ENCODE measurements at places on chromosomes 16 and 17.

- no peaks in the 10 kb centered on the region for H3K27me3 ChIP-seq
- no peak for DNase-seq
- H3K4me1 ChIP-seq, result peaks cover 45% of the 10 kb centered on the region
- no peak overlapping the region for H3K27ac ChIP-seq
- H3K36me3 ChIP-seq, result peaks cover 47% of the 10 kb centered on the region
These were observed 3.6 kb downstream of the LITAF start for GRCh38 chr16:11583166-11583565.

GRCh38 chr17:80145076-80146075, 1.6 kb downstream of the EIF4A3 start:
- H3K4me3 ChIP-seq, result peak overlapping the region; percentile 84
- H3K4me1 ChIP-seq, result peaks cover 17% of the 10 kb centered on the region
- H3K27me3 ChIP-seq, result no peaks in the 10 kb centered on the region
- DNase-seq, result no peak
- H3K27ac ChIP-seq, result no peak overlapping the region

DNA sequence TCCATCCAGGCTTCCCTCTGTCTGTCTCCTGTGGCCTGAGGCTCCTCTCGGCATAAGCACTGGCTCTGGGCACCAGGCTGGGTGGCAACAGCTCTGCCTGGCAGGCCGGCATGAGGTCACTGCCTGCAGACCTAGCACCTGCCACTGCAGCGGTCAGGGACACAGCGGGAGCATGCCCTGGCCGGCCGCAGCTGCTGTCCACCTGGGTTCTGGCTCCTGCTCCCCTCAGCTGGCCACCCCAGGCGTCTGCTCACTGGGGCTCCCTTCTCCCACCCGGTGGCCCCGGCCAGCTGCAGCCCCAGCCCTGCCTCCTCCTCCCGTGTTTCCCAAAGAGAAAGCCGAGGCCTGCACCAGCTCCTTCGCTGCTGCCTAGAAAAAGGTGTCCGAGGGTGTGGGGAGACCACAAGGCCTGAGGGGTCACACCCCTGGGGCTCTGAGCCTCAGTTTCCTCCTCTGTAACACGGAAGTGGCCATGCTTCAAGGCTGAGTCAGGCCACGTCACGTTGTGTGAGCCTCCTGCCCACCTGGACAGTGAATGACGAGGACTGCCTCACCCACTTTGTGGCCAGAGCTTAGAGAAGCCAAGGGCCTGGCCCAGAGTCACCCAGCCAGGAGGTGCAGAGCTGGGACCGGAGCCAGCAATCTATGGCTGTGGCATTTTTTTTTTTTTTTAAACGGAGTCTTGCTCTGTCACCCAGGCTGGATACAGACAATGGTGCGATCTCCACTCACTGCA, 6.7 kb downstream of the NTHL1 start:
- peaks cover 58% of the 10 kb centered on the region for H3K36me3 ChIP-seq
- H3K27me3 ChIP-seq, result no peaks in the 10 kb centered on the region
- no peak overlapping the region for H3K4me3 ChIP-seq
- H3K4me1 ChIP-seq, result peaks cover 62% of the 10 kb centered on the region
- DNase-seq, result no peak

GRCh38 chr17:41406205-41406604, 8.8 kb upstream of the KRT31 start:
- DNase-seq, result no peak
- no peak overlapping the region for H3K27ac ChIP-seq
- no peaks in the 10 kb centered on the region for H3K27me3 ChIP-seq
- no peak overlapping the region for H3K4me3 ChIP-seq
- no peaks in the 10 kb centered on the region for H3K36me3 ChIP-seq
- H3K4me1 ChIP-seq, result peaks cover 33% of the 10 kb centered on the region

GRCh38 chr17:62084585-62084984, 19.5 kb upstream of the MED13 start:
- H3K27me3 ChIP-seq, result 0 out of 2 replicates have a peak, but pooled peaks cover 5% of the 10 kb centered on the region
- no peak overlapping the region for H3K27ac ChIP-seq
- H3K36me3 ChIP-seq, result no peaks in the 10 kb centered on the region
- no peak for DNase-seq

DNA sequence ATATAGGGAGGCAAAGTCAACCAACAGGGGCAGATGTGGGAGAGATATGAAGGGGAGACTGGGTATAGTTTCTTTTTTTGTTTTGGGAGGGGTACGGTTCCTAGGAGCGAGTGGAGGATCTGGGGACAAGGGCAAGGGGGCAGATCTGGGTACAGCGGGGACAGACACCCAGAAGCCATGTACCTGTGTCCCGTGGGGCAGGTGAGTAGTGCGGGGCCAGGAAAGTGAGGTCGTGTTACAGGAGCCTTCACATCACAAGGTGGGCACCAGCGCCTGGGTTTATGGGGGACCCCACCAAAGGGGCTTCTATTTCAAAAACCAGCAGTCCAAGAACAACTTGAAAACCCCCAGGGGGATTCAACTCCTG, 11.5 kb downstream of the LITAF start:
- no peak overlapping the region for H3K4me3 ChIP-seq
- peaks cover 45% of the 10 kb centered on the region for H3K36me3 ChIP-seq
- H3K4me1 ChIP-seq, result no peaks in the 10 kb centered on the region
- no peak overlapping the region for H3K27ac ChIP-seq
- no peaks in the 10 kb centered on the region for H3K27me3 ChIP-seq
- DNase-seq, result no peak

- peaks cover 16% of the 10 kb centered on the region for H3K4me1 ChIP-seq
- peaks cover 24% of the 10 kb centered on the region for H3K27me3 ChIP-seq
- peak; percentile 4 for DNase-seq
- H3K27ac ChIP-seq, result no peak within 1 kb of the TSS
- H3K36me3 ChIP-seq, result no peaks in the 10 kb centered on the region
- H3K4me3 ChIP-seq, result peak within 1 kb of the TSS; percentile 73
These were observed at the start of gene MYO1D for GRCh38 chr17:32876417-32877163. Gene MYO1D, minus strand, starts transcription at chr17:32877124. Its CDS starts 252 bp downstream, at chr17:32876872.

DNA sequence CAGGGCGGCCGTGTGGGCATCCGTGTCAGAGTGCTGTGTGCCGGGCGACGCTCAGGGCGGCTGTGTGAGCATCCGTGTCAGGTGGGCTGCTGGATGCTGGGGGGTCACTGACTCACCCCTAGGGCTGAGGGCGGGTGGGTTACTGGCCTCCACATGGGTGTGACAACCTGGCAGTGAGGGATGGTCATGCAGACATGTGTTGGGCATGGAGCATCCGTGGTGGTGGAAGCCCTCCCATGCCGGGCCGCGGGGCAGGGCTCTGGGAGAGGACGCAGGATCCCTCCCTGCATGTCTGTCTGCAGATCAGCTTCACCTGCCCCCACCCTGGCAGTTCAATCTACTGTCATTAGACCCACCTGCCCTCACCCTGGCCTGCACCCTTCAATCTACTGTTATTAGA, 56.3 kb downstream of the METRNL start:
- H3K27me3 ChIP-seq, result no peaks in the 10 kb centered on the region
- DNase-seq, result peak; percentile 40
- H3K27ac ChIP-seq, result no peak overlapping the region
- no peaks in the 10 kb centered on the region for H3K36me3 ChIP-seq
- no peak overlapping the region for H3K4me3 ChIP-seq
- H3K4me1 ChIP-seq, result peaks cover 9% of the 10 kb centered on the region

DNA sequence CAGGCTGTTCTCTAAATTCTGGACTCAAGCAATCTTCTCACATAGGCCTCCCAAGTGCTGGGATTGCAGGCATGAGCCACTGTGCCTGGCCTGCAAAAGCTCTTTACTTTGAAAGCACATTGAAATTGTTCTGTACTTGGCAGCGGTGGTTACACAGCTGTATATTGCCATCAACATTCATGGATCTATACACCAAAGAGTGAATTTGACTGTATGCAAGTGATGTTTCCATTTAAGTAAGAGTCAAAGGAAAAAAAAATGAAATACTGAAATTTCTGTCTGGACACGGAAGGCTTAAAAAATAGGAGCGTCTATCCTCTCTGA, 450.6 kb upstream of the PSMD7 start:
- no peak overlapping the region for H3K27ac ChIP-seq
- H3K4me1 ChIP-seq, result no peaks in the 10 kb centered on the region
- H3K36me3 ChIP-seq, result no peaks in the 10 kb centered on the region
- H3K27me3 ChIP-seq, result no peaks in the 10 kb centered on the region
- no peak overlapping the region for H3K4me3 ChIP-seq
- no peak for DNase-seq

- H3K36me3 ChIP-seq, result no peaks in the 10 kb centered on the region
- no peak overlapping the region for H3K4me3 ChIP-seq
- peaks cover 27% of the 10 kb centered on the region for H3K4me1 ChIP-seq
- no peak for DNase-seq
- no peak overlapping the region for H3K27ac ChIP-seq
These were observed 251.7 kb upstream of the CACNG5 start for GRCh38 chr17:66583112-66583748.

- H3K36me3 ChIP-seq, result peaks cover 24% of the 10 kb centered on the region
- H3K27ac ChIP-seq, result peak overlapping the region; percentile 70
- peak; percentile 91 for DNase-seq
- peaks cover 18% of the 10 kb centered on the region for H3K4me1 ChIP-seq
- no peaks in the 10 kb centered on the region for H3K27me3 ChIP-seq
These were observed 89.8 kb downstream of the KPNA2 start for GRCh38 chr17:68125111-68125870.

DNA sequence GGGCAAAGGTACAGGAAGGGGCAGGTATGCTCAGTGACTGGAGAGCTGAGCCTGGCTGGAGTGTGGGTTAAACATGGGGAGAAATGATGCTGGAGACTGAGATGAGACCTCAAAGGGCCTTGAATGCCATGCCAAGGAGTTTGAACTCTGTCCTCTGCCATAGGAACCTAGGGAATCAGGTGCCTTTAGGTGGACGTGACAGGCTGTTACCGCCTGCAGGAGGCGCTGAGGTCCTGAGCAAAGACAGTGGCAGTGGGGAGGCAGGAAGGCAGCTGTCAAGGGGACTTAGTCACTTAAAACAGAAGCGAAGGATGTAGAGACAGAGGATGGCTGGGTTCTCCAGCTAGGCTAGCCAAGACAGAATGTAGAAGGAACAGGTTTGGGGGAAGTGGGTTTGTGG, 9.1 kb downstream of the PSMB3 start:
- no peak overlapping the region for H3K27ac ChIP-seq
- H3K27me3 ChIP-seq, result no peaks in the 10 kb centered on the region
- H3K4me3 ChIP-seq, result no peak overlapping the region
- no peaks in the 10 kb centered on the region for H3K4me1 ChIP-seq

- no peaks in the 10 kb centered on the region for H3K36me3 ChIP-seq
- H3K27me3 ChIP-seq, result no peaks in the 10 kb centered on the region
- H3K27ac ChIP-seq, result no peak overlapping the region
- no peak overlapping the region for H3K4me3 ChIP-seq
These were observed 26.1 kb downstream of the TEX2 start for GRCh38 chr17:64236827-64237403.

DNA sequence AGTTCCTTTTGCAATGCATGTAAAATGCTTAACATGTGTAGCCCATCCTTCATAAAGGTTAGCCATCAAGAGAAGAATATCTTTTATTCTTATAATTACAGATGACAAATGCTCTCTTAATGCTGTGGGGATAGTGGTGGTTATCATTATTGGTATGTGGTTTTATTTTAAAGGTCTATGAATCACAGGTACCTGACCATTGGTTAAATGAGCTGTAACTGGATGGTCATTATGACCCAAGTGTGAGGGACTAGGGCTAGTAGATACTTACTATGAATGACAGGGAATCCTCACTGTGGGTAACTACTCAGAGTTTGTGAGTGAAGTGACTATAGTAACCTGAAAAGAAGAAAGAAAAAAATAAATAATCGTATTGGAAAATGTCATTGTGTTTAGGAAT, 78.8 kb downstream of the CDRT15 start:
- H3K27me3 ChIP-seq, result no peaks in the 10 kb centered on the region
- no peaks in the 10 kb centered on the region for H3K36me3 ChIP-seq
- DNase-seq, result no peak
- H3K27ac ChIP-seq, result no peak overlapping the region
- no peaks in the 10 kb centered on the region for H3K4me1 ChIP-seq

GRCh38 chr17:2954898-2955445, 108.4 kb downstream of the OR1D5 start:
- H3K36me3 ChIP-seq, result no peaks in the 10 kb centered on the region
- H3K4me3 ChIP-seq, result no peak overlapping the region
- H3K4me1 ChIP-seq, result peaks cover 58% of the 10 kb centered on the region

DNA sequence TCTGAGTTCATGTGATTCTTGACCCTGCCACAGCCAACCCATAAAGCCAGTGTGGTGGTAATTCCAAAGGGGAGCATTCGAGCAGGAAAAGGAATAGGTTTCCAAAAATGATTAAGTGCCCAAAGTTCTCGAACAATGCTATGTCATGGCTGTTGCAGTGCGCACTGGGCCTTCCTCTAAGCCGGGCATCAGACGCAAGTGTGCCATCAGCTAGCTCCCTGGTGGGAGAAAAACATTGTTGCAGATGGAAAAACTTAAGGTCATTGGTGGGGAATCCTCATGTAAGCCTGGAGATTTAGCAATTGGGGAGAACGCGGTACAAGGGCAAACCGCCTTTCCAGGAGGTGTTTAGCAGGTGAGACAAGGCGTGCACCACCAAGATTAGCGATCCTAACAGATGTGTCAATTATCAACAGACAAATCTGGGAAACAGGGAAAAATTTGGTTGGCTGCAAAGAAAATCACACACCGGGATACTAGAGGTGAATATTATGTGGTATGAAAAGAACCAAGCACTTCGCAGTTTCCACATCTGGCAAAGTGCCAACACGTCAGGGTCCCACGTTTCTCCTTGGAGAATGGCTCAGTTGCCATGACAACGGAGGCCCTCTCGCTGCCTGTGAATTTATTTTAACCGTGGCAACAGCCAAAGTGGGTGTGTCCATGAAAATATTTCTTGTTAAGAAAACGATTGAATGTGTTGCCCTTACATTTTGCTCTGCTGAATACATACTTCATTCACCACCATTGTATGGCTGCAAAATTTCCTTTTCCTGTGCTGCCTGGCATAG, 118.5 kb upstream of the CACNG5 start:
- H3K4me3 ChIP-seq, result no peak overlapping the region
- H3K36me3 ChIP-seq, result no peaks in the 10 kb centered on the region
- H3K4me1 ChIP-seq, result peaks cover 19% of the 10 kb centered on the region
- no peak overlapping the region for H3K27ac ChIP-seq
- no peak for DNase-seq

GRCh38 chr17:77325577-77326075, 184.9 kb downstream of the SEC14L1 start:
- peak overlapping the region; percentile 92 for H3K27ac ChIP-seq
- peaks cover 49% of the 10 kb centered on the region for H3K36me3 ChIP-seq
- no peak for DNase-seq
- H3K27me3 ChIP-seq, result no peaks in the 10 kb centered on the region
- peaks cover 59% of the 10 kb centered on the region for H3K4me1 ChIP-seq
- no peak overlapping the region for H3K4me3 ChIP-seq

GRCh38 chr17:1110862-1111598, 68.8 kb downstream of the ABR start:
- H3K36me3 ChIP-seq, result 0 out of 2 replicates have a peak, but pooled peaks cover 3% of the 10 kb centered on the region
- peak overlapping the region; percentile 69 for H3K27ac ChIP-seq
- peaks cover 57% of the 10 kb centered on the region for H3K4me1 ChIP-seq
- DNase-seq, result peak; percentile 94

DNA sequence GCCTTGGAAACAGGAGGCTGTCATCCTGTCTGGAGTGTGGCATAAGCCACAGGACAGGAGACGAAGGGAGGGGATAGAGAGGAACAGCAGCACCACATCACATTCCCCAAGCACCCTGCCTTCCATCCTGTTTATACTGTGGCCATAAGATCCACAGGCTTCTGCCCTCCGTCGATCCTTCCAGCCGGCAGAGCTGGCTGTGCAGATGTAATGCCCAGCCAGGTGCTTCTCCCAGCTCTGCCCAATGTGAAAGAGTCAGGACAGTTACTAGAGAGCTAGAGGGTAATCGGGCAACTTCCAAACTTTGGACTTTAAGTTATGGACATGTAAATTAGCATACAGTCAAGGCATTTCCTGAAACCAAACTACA, 368.4 kb downstream of the SOX9 start:
- H3K36me3 ChIP-seq, result no peaks in the 10 kb centered on the region
- no peak for DNase-seq
- H3K27me3 ChIP-seq, result no peaks in the 10 kb centered on the region
- H3K4me3 ChIP-seq, result no peak overlapping the region
- no peak overlapping the region for H3K27ac ChIP-seq

Measured in SJSA1 (cell line).